ENCODE measurements at places on chromosomes 4 and X.

- DNase-seq, result peak; percentile 27
Observed at GRCh38 chrX:133921764-133922389, 63.5 kb downstream of the GPC3 start.

- no peak for DNase-seq
Observed at GRCh38 chrX:131366407-131366806, 77.3 kb upstream of the IGSF1 start.

DNA sequence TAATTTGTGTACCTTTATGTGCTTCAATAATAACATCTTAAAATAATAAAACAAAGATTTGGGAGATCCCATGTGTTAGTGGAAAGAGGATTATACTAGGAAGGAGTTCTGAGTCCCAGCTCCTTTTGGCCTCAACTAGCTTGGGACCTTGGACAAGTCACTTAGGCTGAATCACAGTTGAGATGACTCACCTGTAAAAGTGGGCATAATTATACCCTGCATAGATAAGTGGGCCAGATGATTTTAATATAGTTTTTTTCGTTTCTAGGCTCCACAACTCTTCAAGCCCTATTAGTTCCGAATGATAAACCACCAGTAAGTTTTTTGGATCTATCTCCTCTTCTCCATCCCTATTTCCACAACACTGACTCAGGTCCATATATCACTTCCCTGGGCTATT is 131.8 kb downstream of the ENOX2 start:
- no peak for DNase-seq

GRCh38 chr4:74217365-74217764 is 59.4 kb downstream of the MTHFD2L start:
- no peak for DNase-seq

- no peak for DNase-seq
Observed at GRCh38 chr4:56466910-56467283, 520 bp upstream of the SRP72 start.

DNA sequence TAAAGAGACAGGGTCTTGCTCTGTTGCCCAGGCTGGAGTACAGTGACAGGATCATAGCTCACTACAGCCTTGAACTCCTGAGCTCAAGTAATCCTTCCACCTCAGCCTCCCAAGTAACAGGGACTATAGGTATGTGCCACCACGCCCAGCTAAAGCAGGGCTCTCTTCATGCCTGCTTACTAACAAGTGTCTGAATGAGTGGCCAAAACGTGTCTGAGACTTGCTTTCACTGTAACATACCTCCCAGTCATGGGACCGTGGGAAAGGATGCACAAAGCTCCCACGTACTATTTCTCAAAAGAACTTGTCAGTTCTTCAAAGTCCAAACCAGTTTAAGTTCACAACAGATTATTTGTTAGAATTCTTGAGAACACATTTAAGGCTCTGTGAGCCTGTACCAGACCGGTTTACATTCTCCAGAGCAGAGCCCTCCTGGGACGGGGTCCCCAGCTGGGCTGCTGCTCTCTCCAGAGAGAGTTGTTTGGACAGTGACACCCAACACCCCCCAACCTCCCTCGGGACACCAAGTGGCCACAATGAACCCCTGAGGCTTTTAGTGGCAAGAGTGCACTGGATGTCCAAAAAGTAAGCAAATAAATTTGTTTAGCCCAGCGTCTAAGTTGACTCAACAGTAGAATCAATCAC is 24.1 kb downstream of the SH3KBP1 start:
- DNase-seq, result no peak

DNA sequence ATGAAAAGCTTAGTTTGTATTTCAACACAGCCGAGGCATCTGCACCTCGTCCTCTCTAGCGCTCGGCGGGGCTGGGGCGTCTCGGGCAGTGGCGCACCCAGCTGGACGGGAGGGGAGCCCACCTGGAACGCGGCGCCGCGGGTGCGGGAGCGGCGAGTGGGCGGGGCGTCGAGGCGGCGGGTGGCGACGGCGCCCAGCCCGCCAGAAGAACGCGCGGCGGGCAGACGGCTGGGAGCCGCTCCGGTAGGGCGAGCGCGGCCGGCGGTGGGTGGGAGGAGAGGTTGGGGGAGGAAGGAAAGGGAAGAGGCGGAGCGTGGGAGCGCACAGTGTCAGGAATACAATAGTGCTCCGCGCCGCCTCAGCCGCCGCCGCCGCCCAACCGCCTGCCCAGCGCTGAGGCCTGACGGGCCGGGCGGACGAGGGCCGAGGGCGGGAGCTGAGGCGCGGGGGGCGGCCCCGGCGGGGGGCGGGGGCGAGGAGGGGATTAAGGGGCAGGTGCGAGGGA is at the start of gene JADE3:
Gene JADE3 (plus strand): TSS at position 324 of the 505 bp plus-strand sequence. CDS start 72,474 bp downstream, outside the sequence.
- DNase-seq, result no peak

- no peak for DNase-seq
Observed at GRCh38 chr4:801436-802124, 24.3 kb downstream of the CPLX1 start.

GRCh38 chr4:151074416-151074916 is 25.0 kb upstream of the RPS3A start:
- DNase-seq, result no peak
